A549 treated with DMSO at 1 μM for 4 hours (cell line): ENCODE measurements at places on chromosomes 3 and 15. TPM values are rescaled to one million over a fixed set of nuclear protein-coding genes. Genes with fewer than 3 reads are reported as not detected.

Gene ITIH4
- total RNA-seq = 0.38 to 1.6 TPM (median 0.84 TPM) in 5 replicates

Gene UCN2
- total RNA-seq = 8.8 to 14.2 TPM (median 10.2 TPM) in 5 replicates

Gene PRRT3
- total RNA-seq = 1.0 to 1.5 TPM (median 1.4 TPM) in 5 replicates

Gene SNTN
- not detected in 5 replicates for total RNA-seq

Gene SLC28A1
- 0.08 TPM in 1 of 5 replicates, not detected in the others for total RNA-seq
